HepG2 (cell line): ENCODE measurements at places on chromosomes 12 and 14. TPM values are rescaled to one million over a fixed set of nuclear protein-coding genes. Genes with fewer than 3 reads are reported as not detected.

Gene RFX4
- not detected in 2 replicates for total RNA-seq

Gene INHBE
- total RNA-seq = 6.8 and 17.0 TPM in 2 replicates

DNA sequence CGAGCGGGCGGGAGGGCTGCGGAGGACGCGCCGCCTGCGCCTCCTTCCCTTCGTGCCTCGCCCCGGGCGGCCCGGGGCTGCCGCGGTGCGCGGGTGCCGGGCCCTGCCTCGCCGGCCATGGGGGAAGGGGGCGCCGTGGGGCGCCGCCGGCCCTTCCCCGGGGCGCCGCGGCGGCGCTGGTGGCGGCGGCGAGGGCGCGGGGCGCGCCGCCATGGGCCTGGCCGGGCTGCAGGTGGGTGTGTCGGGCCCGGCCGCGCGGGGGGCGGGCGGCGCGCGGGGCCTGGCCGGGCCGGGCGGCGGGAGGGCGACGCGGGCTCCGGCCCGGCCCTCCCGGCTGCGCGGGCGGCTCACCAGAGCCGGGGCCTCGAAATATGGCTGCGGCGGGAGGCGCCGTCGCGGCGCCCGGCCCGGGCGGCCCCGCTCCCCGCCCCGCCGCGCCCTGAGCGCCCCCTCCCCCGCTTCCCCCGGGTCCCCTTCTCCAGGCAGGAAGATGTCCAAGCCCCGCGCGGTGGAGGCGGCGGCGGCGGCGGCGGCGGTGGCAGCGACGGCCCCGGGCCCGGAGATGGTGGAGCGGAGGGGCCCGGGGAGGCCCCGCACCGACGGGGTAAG lies 5.1 kb downstream of the KMT5A start:
- peaks cover 9% of the 10 kb centered on the region for H3K36me3 ChIP-seq
- peak overlapping the region; percentile 74 for H3K27ac ChIP-seq
- no peaks in the 10 kb centered on the region for H3K27me3 ChIP-seq
- H3K4me3 ChIP-seq = peak overlapping the region; percentile 53; the same call in 1 of the 2 replicates

DNA sequence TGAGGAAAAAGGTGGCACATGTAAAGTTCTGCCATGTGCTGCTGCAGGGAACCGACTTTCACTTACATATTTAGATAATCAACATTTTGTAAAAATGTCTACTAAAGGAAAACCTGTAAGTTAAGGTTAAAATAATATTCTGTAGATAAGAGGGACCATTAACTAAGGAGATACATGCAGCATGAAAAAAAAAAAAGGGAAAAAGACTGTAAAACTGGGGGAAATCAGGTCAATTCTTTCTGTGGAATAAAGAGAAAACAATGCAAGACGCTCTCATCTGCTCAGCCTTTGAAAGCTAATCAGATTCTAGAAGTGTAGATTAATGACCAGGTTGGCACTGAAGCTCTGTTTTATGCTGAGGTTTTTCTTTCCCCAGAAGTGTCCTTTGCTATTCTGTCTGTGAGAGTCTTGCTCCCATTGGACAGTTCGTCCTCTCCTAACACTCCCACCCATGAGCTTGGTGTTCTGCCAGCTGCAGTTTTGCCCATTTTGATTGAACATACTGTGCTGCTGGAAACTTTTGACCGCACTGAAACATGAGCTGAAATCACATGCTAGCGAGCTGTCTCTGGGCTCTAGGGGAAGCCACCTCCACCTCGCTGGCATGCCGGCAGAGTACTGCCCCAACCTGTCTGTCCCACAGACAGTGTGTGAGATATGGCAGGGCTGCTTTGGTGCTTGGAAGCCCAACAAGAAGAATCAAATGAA lies 39.7 kb downstream of the PPTC7 start:
- no peak overlapping the region for H3K4me3 ChIP-seq
- peaks cover 6% of the 10 kb centered on the region for H3K36me3 ChIP-seq
- H3K27me3 ChIP-seq = no peaks in the 10 kb centered on the region
- no peaks in the 10 kb centered on the region for H3K4me1 ChIP-seq
- no peak for DNase-seq
- H3K27ac ChIP-seq = no peak overlapping the region

DNA sequence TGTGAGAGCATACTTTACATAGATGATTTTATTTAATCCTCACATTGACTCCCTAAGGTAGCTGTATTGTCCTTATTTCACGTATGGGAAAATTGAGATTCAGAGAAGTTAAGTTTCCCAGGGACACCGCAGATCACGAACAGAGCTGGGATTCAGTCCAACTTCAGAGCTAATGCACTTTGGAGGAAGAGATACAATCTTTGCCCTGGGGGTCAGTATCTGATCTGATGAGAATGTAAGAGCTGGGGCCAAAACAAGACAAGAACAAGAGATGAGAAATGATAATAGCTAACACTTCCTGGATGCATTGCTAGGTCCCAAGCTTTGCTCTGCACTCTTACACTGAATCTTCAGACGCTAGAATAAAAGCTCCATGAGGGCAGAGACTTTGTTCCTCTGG lies 6.0 kb upstream of the CSAD start:
- H3K36me3 ChIP-seq = peaks cover 29% of the 10 kb centered on the region
- H3K4me1 ChIP-seq = peaks cover 34% of the 10 kb centered on the region
- H3K27me3 ChIP-seq = no peaks in the 10 kb centered on the region
- no peak overlapping the region for H3K4me3 ChIP-seq

Gene PLEKHG7
- not detected in 2 replicates for total RNA-seq

DNA sequence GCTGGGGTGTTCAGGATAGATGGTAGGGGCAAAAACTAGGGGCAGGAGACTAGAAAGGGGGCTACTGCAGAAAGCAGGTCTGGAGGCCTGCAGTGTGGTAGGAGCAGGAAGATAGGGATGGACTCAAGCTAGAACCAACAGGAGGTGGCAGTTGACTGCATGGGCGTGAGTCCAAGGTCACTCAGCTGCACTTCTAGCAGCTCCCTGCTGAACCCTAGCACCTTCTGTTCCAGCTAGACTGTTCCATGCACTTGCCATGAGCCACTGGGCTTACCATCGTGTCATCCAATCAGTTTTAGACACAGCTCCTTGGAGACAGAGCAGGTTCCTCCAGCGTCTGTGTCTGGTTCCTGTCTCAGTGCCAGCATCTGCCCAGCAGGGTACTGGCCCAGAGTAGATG lies 11.3 kb upstream of the KRT8 start:
- no peak overlapping the region for H3K27ac ChIP-seq
- H3K27me3 ChIP-seq = no peaks in the 10 kb centered on the region
- H3K4me3 ChIP-seq = no peak overlapping the region
- no peaks in the 10 kb centered on the region for H3K36me3 ChIP-seq
- H3K4me1 ChIP-seq = peaks cover 69% of the 10 kb centered on the region
- no peak for DNase-seq

GRCh38 chr12:9634969-9635754 lies 27.4 kb upstream of the KLRB1 start:
- no peak for DNase-seq
- H3K27ac ChIP-seq = no peak overlapping the region
- H3K36me3 ChIP-seq = no peaks in the 10 kb centered on the region
